ENCODE measurements at places on chromosomes 11 and 22.

DNA sequence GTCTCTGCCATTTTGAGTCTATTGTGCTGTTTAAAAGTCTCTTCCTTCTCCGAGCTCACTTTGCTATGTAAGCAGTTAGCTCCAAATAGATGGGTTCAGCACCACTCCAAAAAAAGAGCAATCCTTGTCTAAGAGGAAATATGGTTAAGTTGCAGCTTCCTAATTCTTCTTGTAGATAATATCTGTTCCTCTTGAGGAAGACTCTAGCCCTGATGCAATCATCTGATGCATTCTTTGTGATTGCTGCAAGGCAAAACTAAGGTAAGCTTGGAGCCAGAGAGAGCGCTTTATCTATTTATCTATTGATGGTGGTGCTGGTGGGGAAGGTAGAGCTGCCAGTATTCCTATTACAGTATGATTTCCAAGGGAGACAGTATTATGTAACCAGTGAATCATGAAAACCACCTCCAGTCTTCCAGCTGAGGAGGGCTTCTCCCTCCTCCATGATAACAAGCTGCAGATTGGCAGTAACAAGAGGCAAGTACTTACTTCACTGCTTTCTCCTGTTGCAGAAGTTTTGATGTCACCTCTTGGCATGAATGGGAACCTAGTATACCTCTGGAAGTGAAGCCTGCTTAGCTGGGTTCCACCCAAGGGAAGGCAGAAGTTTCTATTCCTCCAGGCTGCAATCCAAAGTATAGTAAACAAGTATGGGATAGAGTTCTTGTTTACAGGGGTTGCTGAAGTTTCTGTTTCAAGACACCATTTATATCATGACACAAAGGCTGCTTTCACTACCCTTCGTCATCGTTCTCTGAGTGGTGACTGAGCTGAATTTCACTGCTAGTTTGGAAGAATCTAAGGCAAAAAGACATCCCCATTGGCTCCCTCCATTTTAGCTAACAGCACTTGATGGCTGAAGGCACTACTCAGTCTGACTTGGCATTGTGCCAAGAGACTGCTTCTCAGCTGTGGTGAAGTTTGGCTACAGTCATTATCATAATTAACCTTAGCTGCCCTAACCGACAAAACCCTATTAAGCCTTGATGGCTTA, 49.7 kb downstream of the FDX1 start:
- peak; percentile 74 for DNase-seq

GRCh38 chr22:36493690-36494110, 12.3 kb upstream of the TXN2 start:
- peak; percentile 91 for DNase-seq

- DNase-seq = no peak
These were observed 85.7 kb downstream of the TBC1D22A start for GRCh38 chr22:46848197-46848596.

DNA sequence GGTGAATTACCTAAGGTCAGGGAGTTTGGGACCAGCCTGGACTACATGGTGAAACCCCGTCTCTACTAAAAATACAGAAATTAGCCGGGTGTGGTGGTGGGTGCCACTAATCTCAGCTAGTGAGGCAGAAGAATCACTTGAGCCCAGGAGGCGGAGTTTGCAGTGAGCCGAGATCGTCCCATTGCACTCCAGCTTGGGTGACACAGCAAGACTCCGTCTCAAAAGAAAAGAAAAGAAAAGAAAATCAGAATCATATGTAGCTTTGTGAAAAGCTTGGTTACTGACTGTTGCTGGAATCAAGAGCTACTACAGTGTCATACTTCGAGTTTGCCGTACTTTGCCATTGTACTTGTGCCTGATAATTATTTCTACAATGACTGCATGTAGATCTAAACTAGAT, 4.2 kb upstream of the TMEM135 start:
- DNase-seq = no peak

GRCh38 chr11:12289667-12290476, 87.5 kb upstream of the PARVA start:
- DNase-seq = no peak

- DNase-seq = no peak
These were observed 54.5 kb upstream of the PLET1 start for GRCh38 chr11:112315057-112315720.

DNA sequence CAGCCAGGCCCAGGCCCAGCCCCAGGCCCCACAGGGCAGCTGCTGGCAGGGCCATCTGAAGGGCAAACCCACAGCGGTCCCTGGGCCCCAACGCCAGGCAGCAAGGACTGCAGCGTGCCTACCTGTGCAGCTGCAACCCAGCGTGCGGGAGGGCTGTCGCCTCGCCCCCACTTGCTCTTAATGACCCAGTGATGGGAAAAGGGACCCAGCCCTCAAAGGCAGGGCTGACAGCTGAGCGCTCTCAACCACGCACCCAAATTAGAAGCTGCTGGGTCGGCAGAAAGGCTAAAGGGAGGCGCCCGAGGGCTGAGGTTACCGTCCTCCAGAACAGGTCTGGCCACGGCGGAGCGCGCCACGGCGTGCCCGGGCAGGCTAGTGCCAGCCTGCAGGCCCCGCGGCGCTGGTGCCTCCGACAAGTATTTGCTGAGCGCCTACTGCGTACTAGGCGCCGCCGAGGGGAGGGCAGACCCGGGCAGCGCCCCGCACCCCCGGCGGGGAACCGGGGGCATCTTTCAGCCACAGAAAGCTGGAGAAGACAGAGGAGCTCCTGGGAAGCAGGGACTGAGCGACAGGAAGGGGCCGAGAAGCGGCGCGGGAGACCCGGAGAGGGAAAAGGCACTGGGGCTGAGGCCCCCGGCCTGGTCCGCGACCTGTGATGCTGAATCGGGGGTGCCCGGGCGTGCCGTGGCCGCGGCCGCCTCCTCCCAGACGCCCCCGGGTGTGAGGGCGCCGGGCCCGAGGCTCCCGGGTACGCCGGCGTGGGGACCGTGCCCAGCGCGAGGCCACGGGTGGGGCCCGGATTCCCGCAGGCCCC, 773 bp downstream of the HRAS start:
- peak; percentile 26 for DNase-seq

- DNase-seq = no peak
These were observed 379 bp upstream of the RAB38 start for GRCh38 chr11:88175569-88176075.

DNA sequence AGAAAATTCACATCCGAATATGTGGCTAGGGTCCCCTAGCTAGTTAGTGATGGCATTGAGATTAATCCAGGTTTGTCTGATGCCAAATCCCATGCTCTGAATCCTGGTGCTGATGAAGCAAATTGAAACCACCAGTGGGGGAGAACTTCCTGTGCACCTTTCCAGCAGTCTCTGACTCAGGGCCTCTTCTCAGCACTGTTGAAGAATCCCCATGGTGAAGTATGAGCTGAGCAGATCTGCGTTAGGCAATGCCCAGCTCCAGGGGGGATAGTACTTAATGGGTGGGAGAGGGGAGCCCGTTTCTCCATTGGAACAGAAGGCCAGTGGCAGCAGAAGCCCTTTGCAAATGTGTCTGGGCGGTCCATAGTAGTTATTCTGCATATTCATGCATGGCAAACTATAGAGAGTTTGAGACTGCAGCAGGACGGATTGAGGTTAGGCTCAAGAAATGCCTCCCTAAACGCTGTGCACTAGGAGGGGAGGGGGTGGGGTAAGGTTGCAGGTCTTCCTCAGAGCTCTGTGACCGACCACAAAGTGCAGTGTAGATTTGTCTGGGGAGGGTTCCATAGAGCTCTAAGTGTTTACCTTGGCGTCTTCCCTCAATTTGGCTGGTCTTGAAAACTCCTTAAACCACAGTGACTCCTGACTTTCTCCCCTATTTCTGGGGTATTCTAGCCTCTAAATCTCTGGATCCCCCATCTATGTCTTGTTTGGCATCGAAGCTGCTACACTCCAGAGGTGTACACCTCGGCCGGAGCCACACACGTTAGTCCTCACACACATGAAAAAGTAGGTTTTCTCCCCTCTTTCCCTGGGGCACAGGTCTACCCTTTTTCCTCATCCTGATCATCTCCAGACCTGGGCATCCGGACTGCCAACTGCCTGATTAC, 4.8 kb downstream of the POU2F3 start:
- no peak for DNase-seq

DNA sequence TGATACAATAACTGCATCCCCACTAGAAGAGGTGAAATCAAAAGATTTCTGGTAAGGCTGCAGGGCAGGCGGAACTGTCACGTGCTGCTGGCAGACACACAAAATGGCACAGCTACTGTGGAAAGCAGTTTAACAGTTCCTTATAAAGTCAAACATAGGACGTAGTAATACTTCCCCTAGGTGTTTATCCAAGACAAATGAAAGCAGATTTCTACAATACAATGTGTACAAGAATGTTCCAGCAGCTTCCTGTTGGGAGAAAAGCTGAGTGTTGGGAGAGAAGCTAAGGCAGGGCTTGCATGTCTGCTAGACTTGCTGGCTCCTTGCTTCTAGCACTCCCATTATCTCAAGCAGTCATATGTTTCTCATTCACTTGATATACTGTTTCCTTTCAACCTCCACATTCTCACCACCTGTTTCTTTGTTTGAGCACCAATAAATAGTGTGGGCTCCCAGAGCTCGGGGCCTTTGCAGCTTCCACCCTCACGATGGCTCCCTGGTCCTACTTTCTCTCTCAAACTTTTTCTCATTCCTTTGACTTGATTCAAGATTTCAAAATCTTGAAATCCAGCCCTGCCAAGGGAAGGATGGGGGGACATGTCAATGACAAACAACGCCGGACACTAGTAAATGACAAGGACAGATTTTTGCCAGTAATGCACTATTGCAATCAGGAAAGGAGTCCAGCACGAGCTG, 21.2 kb upstream of the IL17RA start:
- no peak for DNase-seq

DNA sequence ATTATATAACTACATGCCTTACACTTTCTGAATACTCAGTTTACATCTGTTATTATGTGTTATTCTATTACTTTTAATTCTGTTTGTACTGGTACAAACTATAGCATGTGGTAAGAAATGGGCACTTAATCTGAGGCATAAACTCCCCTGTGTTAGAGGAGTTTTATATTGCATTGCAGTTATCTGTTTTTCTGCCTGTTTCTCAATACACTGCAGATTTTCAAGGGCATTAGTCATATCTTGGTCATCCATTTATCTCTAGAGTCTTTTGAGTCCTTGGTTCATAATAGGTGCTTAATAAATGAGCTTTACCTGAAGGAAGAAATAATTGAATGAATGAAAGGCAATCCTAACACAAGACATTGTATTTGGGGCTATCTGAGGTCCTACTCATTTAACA, 182.9 kb upstream of the CTSC start:
- DNase-seq = no peak

DNA sequence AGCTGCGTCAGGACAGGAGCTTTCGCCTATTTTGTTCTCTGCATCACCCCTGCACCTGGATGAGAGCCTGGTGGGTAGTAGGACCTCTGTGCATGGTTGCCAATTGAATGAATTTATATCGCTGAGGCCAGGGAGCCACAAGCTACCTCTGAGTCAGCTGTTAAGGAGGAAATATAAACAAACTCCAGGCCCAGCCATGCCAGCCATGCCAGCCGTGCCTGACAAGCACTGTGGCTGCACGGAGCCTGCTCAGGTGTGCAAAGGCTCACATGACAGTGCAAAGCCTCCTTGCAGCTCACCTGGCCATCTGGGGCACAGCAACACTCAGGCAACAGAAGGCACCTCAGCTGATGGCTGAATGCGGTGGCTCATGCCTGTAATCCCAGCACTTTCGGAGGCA, 33.7 kb upstream of the LINC01488 start:
- DNase-seq = no peak

DNA sequence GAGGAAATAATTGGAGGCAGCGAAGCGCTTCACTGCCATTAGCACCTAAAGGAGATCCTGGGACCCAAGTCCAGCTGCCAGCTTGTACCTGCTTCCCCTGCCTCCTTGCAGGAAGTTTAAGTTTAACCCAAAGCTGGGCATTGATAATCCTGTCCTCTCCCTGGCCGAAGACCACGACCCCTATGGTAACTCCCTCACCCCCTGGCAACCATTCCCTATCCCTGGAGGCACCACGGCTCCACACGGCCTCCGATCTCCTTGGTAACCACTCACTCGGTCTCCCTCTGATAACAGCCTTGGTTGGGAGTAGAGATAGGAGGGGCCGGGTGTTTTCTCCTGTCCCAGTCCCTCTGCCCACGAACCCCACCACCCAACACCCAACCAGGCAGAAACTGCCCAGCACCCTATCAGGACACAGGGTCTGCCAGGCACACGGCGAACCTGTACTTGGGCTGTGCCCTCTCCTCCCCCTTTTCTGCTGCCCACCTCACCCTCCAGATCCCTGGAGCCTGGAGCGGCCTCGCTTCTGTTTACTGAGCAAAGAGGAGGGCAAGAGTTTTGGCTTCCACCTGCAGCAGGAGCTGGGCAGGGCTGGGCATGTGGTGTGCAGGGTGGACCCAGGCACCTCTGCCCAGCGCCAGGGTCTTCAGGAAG, 833 bp downstream of the NHERF4 start:
- DNase-seq = no peak

GRCh38 chr11:119673759-119674336, 55.2 kb downstream of the NECTIN1 start:
- peak; percentile 82 for DNase-seq

- DNase-seq = peak; percentile 1
These were observed 6.7 kb upstream of the OR5I1 start for GRCh38 chr11:55942785-55943392.

- no peak for DNase-seq
These were observed 92.9 kb downstream of the MORC2 start for GRCh38 chr22:30875481-30876215.

DNA sequence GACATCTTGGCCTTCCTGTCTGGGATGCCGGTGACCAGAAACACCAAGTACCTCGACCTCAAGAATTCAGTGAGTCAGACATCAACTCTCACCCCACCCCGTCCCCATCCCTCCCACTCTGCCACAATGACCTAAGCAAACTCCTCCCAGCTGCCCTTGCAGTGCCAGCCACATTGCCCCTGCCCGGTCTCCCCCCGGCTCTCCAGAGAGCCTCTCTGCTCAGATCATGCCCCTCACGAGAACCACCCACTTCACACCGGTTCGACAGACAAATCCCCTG, 23.6 kb upstream of the MYRF start:
- DNase-seq = no peak

GRCh38 chr11:1863352-1864216, 10.7 kb downstream of the LSP1 start:
- DNase-seq = no peak

GRCh38 chr11:86294026-86294425, 8.0 kb upstream of the HIKESHI start:
- no peak for DNase-seq

- no peak for DNase-seq
These were observed 140.0 kb downstream of the AASDHPPT start for GRCh38 chr11:106217456-106217855.

- no peak for DNase-seq
These were observed 29.1 kb downstream of the MAP6 start for GRCh38 chr11:75639762-75640181.

GRCh38 chr11:115298300-115299012, 205.8 kb downstream of the CADM1 start:
- DNase-seq = no peak

Data from HL-60 (cell line).